ENCODE measurements at places on chromosomes 4 and X. TPM values are rescaled to one million over a fixed set of nuclear protein-coding genes. Genes with fewer than 3 reads are reported as not detected.

GRCh38 chr4:76741663-76742020 lies 156.3 kb downstream of the SOWAHB start:
- no peak for DNase-seq

GRCh38 chr4:98501383-98501782 lies 157.0 kb downstream of the TSPAN5 start:
- no peak for DNase-seq

DNA sequence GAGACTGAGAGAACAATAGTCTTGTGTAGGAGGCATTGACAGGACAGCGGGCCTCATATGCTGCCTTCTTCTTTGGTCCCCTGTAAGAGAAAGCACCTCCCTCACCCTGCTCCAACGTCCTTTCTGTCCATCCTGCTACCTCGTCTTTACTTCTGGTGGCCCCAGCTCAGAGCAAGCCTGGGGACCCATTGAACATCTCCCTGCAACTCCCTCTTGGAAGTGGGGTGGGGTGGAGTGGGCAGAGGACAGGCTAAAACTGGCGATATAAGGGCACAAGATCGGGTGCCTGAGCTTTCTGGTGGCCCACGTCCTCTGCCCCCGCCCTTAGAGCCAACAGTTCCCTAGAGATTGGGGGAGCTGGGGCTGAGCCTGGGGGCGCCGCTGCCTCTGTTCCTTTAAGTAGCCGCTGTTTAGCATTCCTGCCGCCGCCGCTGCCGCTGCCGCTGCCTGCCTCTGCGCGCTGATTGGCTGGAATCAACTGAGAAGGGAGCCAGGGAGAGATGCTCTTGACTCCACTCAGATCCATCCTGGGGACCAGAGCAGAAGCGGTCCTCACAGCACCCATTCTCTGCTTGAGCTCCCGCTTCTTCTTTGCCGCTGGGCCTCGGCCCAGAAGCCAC lies at the start of gene DLG3:
TSS of gene DLG3 (plus strand) at position 510 of the 620 bp plus-strand sequence. CDS start 367 bp downstream, outside the sequence.
- DNase-seq: no peak

- no peak for DNase-seq
Measured at GRCh38 chr4:183816077-183816476, 89.0 kb upstream of the STOX2 start.

GRCh38 chr4:6727943-6728250 lies 11.9 kb downstream of the BLOC1S4 start:
- DNase-seq: no peak

GRCh38 chrX:149527705-149528104 lies 13.1 kb upstream of the EOLA1 start:
- no peak for DNase-seq

Gene NR3C2
- 18.3 TPM for polyA plus RNA-seq

DNA sequence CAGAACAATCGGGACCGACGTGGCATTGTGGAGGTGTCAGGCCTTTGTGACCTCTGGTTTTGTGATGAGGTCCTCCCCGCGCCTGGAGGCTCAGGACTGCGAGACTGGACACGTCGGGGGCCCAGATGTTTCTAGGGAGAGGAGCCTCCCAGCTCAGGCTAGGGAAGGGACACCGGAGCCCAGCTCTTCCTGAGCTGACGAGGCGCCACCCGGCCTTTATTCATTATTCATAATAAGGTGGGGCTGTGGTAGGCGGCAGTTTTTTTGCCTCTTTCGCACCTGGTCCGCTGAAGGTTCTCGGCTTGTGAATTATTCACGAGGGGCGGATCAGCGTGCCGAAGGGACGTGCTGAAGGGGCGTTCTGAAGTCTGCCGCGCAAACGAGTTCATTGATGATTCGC lies 2.3 kb upstream of the UBA1 start:
- DNase-seq: no peak

GRCh38 chr4:39037491-39037825 lies 5.2 kb upstream of the TMEM156 start:
- no peak for DNase-seq

Gene XK
- 3.1 TPM for polyA plus RNA-seq

Gene KLF8
- 10.9 TPM for polyA plus RNA-seq

GRCh38 chr4:150242820-150243458 lies 164.7 kb downstream of the DCLK2 start:
- no peak for DNase-seq

- DNase-seq: peak; percentile 4
Measured at GRCh38 chrX:56733459-56734046, 4.5 kb downstream of the NBDY start.

Gene PTCHD1
- 0.14 TPM for polyA plus RNA-seq

GRCh38 chr4:137707626-137708025 lies 175.3 kb upstream of the PCDH18 start:
- DNase-seq: no peak

DNA sequence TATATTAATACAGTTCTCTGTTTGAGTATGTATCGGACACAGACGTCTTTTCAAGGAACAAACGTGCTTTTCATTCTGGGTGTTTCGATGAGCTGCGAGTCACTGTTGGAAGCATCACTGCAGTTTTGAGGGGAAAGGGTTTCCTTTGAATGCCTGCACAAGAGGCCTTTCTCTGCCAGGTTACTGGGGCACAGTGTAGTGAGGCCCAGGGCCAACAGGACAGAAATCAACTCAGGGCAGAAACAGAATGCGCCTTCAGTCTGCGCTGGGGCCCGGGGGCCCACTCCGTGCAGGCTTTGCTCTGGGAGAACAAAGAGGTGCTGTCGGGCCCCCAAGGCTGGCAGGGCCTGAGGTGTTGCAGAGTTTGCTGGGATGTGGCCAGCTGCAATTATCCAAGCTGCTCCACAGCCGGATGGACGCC lies 2.3 kb upstream of the PPP2R3B start:
- DNase-seq: no peak

GRCh38 chr4:127045861-127046260 lies 586.9 kb upstream of the INTU start:
- DNase-seq: no peak

DNA sequence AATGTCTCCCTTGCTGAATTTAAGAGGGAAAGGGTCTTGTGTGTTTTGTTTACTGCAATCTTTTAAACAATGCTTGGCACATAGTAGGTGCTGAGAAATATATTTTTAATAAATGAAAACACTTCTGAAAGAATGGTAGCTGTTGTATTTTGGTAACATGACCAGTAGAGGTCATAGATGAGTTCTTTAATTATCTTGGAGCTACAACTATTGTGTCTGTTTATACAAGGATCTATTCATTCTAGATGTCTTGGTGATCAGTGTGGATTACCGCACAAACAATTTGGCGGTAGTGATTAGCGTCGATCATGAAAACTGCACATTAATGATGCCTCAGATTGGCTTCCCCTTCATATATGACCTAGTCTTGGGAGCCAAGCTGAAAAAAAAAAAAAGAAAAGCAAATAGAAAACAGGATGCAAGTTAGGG lies 21.4 kb upstream of the SCRG1 start:
- peak; percentile 36 for DNase-seq

- DNase-seq: no peak
Measured at GRCh38 chrX:100731441-100732281, at the start of gene SYTL4. SYTL4 (minus strand) TSS chrX:100732121; CDS start chrX:100702037, 30,084 bp downstream.

- DNase-seq: no peak
Measured at GRCh38 chr4:63493265-63493664, 916.0 kb downstream of the TECRL start.

All from right lung (tissue), 10 donors.